ENCODE measurements at places on chromosomes 3 and 15.

- no peak for DNase-seq
Observed at GRCh38 chr3:195196266-195196665, 74.7 kb downstream of the XXYLT1 start.

DNA sequence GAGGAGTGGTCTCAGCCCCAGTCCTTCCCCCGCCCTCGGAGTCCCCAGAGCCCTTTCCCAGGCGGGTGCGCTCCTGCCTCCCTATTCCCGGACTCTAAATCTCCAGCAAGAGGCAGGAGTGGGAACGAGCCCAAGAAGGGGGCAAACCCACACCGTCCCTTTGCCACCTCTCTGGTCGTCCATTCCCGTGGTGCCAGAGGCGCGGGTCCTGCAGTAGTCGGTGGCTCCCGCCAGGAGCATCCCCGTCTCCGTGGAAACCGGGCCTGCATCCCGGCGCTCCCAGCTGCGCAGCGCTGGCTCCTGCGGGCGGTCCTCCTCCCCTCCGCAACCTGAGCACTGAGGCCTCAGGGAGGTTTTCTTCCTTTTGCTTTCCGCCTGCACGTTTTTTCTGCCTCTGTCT, 44.8 kb downstream of the LHFPL4 start:
- DNase-seq = no peak

DNA sequence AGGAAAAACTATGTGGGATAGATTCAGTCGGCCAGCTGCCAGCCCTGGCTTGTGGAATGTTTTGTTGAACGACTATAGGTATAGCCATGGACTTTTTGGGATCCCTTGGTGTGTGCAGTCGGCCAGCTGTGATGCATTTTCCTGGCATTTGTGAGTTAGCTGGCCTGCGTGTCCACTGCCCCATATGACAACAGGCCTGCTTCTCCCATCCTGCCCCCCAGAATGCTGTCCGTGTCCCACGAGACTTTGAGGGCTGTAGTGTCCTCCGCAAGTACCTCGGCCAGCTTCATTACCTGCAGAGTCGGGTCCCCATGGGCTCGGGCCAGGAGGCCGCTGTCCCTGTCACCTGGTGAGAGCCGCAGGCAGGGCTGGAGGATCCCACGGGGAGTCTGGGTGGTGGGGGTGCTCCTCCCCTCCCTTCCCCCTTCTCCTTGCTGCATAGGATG, 23.6 kb downstream of the PTPN23 start:
- no peak for DNase-seq

DNA sequence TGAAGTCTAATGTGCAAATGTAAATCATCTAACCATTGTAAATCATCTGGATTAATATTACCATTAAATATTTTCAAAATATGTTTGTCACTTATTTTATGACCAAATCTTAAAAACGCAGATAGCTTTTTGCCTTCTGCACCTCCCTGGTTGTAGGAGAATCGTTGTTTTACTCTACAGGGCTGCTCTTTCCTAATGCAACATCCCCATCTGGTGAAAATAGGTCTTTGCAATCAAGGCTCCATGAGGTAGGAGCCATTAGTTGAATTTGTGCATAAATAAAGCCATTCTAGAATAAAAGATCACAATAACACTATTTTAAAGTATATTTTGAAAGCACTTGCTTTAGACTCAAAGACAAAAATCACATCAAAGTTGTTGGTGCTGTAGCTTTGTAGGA, 535.6 kb upstream of the AGTR1 start:
- DNase-seq = no peak

GRCh38 chr3:51819709-51820406, 40.8 kb upstream of the IQCF6 start:
- no peak for DNase-seq

DNA sequence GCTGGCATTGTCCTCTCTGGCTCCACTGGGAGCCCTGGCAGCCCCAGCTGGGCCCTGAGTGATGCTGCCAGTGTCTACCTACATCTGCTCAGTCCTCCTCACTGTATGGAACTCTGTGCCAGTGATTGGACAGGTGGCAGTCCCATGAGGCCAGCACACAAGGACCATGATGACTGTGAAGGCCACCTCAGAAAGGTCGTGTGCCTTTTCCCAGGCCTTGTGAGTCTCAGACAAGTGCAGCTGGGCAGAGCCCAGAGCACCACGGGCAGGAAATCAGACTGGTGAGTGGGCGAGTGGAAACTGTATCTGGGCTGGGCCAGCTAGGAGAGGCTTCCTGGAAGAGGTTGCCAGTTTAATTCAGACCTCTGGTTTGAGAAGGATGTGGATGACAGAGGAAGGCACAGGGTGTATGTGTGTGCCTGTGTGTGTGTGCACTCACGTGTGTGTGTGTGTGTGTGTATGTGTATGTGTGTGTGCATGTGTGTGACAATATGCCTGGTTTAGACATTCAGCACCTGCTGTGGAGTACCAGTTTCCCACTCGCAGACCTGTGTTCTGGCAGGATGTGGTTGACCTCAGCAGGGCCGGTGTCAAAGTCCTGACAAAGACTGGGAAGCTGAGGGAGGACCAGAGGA, 7.0 kb downstream of the MAPKAPK3 start:
- no peak for DNase-seq

- no peak for DNase-seq
Observed at GRCh38 chr15:60237446-60237845, 160.3 kb downstream of the ANXA2 start.

DNA sequence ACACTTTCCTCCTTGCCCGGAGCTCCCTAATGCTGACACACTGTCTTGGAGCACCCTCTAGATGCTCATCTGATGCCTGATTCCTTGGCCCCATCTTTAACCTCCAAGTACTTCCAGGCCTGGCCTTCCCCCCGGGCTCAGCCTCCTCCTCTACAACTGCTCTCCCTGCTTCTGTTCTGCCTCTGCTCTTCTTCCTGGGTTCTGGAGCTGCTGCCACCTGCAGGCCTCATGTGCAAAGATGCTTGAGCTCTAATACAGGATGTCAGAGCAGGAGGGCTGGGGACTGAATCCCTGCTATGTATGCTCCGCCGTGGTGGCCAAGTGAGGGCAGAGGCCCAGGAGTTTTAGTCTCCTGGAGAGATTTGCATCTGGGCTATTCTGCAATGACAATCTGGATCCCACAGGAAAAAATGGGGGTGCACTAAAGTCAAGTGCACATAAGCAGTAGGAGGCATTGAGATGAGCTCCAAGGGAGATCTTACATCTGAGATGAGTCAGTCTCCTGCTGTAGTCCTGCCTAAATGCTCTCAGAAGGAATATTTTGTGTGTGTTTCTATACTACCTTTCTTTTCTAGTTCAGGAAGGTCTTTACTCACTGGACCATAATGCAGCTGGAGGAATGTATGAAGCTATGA, 296.3 kb downstream of the UACA start:
- no peak for DNase-seq

- DNase-seq = no peak
Observed at GRCh38 chr3:183349421-183350157, 78.8 kb downstream of the MCF2L2 start.

DNA sequence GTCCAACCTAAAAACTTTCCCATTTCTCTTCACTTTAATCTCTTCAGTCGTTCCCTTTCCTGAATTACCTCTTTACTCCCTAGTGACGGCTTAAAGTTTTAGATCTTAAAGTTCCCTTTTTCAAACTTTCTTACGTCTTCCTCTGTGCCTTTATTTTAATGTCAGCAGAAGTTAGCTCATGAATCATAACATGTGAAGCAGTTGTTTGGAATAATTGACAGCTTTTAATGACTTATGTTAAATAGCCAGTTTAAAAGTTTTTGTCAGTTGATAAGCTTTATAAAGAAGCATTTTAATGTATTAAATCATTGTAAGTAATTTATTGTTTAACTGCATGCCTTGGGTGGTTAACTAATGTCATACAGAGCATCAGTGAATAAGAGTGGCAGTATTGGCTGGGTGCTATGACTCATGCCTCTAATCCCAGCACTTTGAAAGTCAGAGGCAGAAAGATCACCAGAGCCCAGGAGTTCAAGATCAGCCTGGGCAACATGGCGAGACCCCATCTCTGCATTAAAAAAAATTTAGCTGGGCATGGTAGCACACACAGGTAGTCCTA, 33.9 kb downstream of the PIK3CA start:
- no peak for DNase-seq

DNA sequence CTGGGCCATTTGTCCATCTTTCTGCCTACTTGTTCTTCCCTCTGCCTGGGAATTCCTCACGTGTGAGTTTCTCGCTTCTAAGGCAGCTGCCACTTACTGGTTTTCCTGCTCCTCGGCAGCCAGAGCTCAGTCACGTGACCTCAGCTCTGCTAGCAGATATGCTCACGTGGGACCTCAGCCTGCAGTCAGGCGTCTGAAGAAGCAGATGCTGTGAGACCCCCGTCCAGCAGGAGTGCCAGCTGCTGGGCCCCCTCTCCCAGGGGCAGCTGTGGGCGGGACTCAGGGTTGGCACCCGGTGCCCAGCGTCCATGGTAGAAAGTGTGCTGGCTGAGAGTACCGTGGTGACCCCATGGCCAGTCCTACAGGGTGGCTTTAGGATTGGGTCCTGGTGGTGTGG, 161.3 kb upstream of the TLE3 start:
- no peak for DNase-seq

DNA sequence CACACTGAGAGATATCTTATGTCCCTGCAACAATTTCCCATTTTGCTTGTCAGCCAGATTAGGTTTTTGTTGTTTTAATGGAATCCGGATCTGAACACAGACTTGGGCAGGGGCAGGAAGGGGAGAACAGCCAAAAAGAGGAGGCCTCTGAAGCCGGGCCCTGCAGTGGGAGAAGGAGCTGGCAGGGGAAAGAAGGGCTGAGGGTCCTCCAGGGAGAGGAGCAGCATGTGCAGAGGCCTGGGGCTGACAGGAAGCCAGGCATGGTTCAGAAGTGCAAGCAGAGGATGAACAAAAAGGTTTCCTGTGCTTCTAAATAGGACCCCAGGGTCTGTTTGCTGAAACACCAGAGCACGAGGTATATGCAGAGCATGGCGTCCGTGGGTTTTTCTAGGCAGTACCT, 49.1 kb upstream of the POMGNT2 start:
- DNase-seq = no peak

DNA sequence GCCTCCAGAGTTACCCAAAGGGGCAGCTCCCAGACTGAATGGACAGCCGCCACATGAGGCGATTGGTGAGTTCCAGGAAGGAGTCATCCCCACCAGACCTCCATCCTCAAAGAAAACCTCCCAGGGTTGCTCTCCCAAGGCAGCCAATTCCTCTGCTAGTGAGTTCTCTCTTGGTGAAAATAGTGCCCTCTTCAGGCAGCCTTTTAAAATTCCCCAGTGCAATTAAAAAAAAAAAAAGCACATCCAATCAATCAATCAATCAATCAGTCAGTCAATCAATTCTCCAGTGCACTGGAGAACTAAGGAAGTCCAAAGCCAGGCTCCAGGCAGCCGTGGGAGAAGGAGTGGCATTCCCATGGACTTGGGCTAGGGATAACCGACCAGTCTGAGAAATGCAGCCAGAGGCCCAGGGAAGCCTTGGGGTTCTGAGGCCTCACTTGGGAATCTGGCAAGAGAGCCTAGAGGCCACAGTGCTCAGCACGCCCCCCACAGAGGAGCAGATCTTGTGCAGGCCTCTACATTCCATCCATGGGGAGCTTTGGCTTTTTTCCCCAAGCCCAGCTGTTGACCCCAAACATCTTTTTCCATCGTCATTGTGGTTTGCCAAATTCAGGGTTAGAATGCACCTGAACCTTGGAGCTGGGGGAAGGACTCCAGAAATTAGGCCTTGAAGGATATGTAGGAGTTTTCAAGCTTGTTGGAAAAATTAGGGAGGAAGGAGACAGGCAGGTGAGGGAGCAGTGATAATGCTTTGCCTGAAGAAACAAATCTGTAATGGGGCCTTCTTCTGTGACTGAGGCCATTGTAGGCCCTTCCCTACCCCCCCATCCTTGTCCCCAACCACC, 4.8 kb downstream of the PAQR5 start:
- DNase-seq = no peak

DNA sequence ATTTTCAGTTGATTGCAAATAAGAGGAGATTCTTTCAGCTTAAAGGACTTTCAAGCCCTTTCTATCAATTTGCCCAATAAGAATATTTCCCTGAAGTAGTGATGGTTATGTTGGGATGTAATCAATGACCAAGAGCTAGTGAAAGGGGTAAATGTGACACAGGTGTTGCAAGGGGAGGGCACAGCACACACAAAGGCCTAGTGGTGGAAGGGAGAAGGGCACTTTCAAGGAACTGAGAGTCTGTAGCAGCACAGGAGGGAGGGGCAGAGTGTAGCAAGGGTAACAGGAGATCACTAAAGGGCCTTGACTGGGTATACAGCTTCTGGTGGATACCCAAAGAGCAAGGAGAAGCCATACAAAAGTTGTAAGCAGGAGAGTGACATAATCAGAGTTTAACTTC, 217.8 kb upstream of the ARHGEF26 start:
- DNase-seq = no peak

GRCh38 chr15:72445426-72445825, 28.7 kb upstream of the ARIH1 start:
- DNase-seq = no peak

DNA sequence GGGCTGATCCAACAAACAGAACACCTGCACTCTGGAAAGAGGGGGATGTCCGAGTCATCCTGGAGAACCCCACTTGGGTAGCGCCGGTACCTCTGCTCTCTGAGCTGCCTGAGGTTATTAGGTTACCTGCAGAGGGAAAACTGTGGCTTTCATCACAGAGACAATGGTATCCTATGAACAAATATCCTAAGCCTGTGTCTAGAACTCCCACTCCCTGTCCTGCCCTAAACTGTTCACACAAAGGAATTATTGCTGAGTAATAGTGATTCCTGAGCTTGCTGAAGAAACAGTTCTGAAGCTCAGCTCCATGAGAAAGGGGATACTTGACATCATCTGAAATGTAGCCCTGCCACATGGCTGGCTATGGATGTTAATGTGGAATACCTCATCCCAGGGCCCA, 31.9 kb upstream of the WNT5A start:
- no peak for DNase-seq

GRCh38 chr3:143016321-143016972, 15.1 kb downstream of the U2SURP start:
- DNase-seq = no peak

DNA sequence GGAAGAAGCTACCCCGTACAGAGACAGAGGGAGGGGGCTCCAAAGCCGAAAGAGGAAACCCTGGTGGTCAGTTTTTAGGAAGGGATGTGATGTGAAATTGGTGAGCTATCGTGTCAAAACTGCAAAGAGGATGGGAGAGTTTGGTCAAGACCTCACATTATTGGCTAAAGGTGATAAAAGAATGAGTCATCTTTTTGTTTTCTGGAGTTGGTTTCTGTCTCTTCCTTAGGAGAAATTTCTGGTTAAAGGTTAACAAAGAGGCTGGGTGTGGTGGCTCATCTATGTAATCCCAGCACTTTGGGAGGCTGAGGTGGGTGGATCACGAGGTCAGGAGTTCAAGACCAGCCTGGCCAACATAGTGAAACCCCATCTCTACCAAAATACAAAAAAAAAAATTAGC, 217.8 kb upstream of the CBLB start:
- no peak for DNase-seq

DNA sequence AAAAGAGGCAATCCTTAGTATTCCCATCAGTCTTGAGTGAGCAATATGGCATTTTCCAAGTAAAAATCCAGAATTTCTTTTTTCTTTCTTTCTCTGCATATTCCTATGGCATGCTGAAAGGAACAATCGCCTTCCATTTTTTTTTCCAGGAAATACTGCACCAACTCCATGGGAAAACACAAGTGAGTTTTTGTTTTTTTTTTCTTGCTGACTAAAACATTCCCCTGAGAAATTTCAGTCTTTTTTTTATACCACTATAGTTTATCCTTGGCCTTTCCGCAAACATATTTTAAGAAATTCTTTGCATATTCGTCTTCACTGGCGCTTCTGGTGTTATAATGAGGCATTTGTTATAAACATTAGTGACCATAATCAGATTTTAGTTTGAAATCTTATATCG, 429.6 kb upstream of the MDFIC2 start:
- no peak for DNase-seq
